WTC11 (cell line): ENCODE measurements at places on chromosomes 16 and 17. TPM values are rescaled to one million over a fixed set of nuclear protein-coding genes. Genes with fewer than 3 reads are reported as not detected.
A peak's percentile ranks its signal among the peaks of the same experiment; 100 is the strongest.

GRAP gene
- total RNA-seq = 0.50 to 0.59 TPM (median 0.55 TPM) in 3 replicates

ACSM3 gene
- total RNA-seq = 5.0 to 6.5 TPM (median 6.5 TPM) in 3 replicates

DNA sequence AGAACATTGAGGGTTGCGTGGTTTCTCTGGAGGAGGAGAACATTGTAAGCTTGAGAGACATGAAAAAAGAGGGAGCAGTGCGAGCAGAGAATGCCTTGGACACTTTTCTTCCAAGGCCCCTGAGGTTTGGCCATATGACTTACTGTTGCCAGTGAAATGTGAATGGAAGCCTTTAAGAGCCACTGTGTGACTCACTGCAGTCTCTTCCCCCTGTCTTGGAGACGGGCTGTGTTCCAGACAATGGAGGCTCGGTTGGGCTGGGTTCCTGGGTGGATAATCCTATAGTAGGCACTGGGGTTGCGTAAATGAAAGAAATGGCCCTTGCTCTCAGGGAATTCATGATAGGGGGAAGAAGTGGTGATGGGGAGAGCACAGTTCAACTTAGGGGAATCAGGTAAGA, 75.5 kb downstream of the SHISA9 start:
- H3K27me3 ChIP-seq = no peaks in the 10 kb centered on the region; the same call in 1 of the 2 replicates
- H3K36me3 ChIP-seq = peaks cover 13% of the 10 kb centered on the region
- DNase-seq = no peak
- H3K27ac ChIP-seq = peak overlapping the region; percentile 19; the same call in 1 of the 2 replicates
- H3K4me1 ChIP-seq = peaks cover 25% of the 10 kb centered on the region
- no peak overlapping the region for H3K4me3 ChIP-seq

DNA sequence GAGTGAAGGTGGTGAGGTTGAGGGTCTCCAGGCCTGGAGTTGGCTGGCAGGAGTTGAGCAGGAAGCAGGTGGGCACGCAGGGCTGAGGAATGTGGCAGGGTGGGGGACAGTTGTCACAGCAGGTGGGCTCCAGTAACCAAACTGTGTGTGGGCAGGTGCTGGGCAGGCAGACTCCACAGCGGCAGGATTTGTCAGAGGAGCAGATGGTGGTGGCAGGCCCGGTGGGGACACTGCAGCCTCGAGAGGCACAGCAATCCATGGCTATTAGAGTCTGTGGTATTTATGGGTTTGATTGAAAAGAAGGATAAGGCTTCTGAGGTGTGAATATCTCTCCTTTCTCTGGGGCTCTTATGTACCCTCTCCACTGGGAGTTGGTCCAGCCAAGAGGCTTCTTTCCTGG, at the start of gene KRTAP3-3:
KRTAP3-3 (minus strand) TSS at position 326 of the 400 bp plus-strand sequence; CDS start at position 259, 67 bp downstream.
- H3K4me3 ChIP-seq = no peak within 1 kb of the TSS
- DNase-seq = no peak
- peaks cover 7% of the 10 kb centered on the region; the same call in 1 of the 2 replicates for H3K4me1 ChIP-seq
- no peaks in the 10 kb centered on the region for H3K27me3 ChIP-seq

- DNase-seq = no peak
- peaks cover 3% of the 10 kb centered on the region; the same call in 1 of the 2 replicates for H3K27me3 ChIP-seq
- H3K4me1 ChIP-seq = peaks cover 13% of the 10 kb centered on the region
- no peaks in the 10 kb centered on the region for H3K36me3 ChIP-seq
- H3K4me3 ChIP-seq = no peak overlapping the region
Observed at GRCh38 chr17:33593991-33594390, 300.9 kb upstream of the ASIC2 start.

DNA sequence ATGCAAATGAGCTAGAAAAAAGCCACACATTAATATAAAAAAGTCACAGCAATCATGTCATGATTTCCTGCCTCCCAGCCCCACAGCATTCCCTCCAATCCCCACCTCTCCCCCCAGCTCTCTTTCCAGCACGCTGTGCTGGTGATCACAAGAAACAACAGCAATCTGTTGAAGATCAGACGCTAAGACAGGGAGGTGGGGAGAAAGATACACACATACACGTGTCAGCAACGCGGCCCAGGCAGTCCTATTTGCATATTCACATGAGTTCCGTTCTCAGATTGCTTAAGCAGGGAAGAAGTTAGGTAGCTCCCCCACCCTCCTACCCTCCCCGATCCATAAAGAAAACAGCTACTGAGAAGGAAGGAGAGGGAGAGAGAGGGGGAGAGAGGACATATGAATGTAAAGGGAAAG, 405.5 kb upstream of the PSMD7 start:
- peak overlapping the region; percentile 51 for H3K27ac ChIP-seq
- peak; percentile 41 for DNase-seq
- peaks cover 9% of the 10 kb centered on the region; the same call in 1 of the 2 replicates for H3K27me3 ChIP-seq
- H3K4me3 ChIP-seq = peak overlapping the region; percentile 72
- H3K36me3 ChIP-seq = no peaks in the 10 kb centered on the region

DNA sequence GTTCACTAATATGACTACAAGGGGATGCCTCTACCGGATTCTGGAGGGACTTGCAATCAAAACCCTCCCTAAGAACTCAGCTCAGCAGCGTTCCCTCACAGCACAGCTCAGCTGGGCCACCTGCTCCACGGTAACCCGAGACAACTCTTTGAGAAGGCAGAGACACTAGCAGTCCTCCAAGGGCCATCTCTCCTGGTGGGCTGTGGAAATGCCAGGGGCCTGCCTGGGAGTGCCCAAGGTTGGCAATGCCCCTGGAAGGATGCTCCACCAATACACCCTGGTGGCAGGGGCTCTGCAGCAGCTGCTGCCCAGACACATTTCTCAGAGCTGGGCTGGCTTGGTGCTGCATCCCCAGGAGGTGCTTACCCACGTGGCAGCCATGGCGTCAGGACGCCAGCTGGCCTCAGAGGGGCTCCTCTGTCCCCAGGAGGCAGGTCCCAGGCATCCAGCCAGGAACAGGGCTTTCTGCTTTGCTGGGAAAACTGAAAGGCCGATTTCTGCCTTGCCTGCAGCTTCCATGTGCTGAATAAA, 16.5 kb downstream of the CDIP1 start:
- H3K4me3 ChIP-seq = no peak overlapping the region
- DNase-seq = peak; percentile 46
- H3K4me1 ChIP-seq = peaks cover 54% of the 10 kb centered on the region
- H3K27me3 ChIP-seq = no peaks in the 10 kb centered on the region
- no peaks in the 10 kb centered on the region for H3K36me3 ChIP-seq

- H3K27me3 ChIP-seq = no peaks in the 10 kb centered on the region
- no peak overlapping the region for H3K4me3 ChIP-seq
- DNase-seq = no peak
- no peak overlapping the region for H3K27ac ChIP-seq
- peaks cover 12% of the 10 kb centered on the region for H3K4me1 ChIP-seq
Observed at GRCh38 chr16:87834668-87835473, 34.4 kb downstream of the SLC7A5 start.

- H3K27me3 ChIP-seq = peaks cover 4% of the 10 kb centered on the region; the same call in 1 of the 2 replicates
- DNase-seq = no peak
- H3K4me1 ChIP-seq = peaks cover 16% of the 10 kb centered on the region
- no peak overlapping the region for H3K27ac ChIP-seq
Observed at GRCh38 chr17:8793649-8794048, 5.5 kb downstream of the MFSD6L start.

DNA sequence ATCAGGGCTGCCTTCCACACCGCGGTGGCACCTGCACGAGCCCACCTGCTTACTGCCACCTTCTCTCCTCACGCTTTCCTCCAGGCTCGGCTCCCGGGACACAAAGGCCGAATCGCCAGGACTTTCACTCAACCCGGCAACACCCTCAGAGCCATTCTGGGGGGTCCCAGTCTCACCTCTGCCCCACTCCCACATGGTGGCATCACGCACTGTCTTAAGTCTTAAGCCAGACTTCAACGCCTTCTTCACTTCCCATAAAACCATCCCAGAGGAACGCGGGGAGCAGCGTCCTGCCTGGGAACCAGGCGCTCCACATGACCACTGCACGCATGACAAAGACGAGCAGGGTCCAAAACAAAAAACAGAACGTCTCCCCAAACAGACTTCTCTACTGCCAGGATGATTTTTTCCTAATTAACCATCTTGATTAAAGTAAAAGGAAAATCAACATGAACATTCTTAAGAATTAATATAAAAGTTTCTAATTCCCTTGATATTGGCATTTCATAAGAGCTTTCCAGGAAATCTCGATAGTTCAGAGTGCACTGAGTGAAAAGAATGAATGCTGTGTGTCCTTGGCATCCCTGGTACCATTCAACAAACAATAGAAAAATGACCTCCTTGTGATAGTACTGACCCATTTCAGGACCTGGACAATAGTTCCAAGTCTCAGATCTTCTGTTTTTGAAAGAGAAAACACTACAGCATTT, 2.6 kb downstream of the CANT1 start:
- H3K4me1 ChIP-seq = peaks cover 22% of the 10 kb centered on the region
- no peaks in the 10 kb centered on the region for H3K36me3 ChIP-seq
- DNase-seq = no peak
- H3K27me3 ChIP-seq = peaks cover 80% of the 10 kb centered on the region

DNA sequence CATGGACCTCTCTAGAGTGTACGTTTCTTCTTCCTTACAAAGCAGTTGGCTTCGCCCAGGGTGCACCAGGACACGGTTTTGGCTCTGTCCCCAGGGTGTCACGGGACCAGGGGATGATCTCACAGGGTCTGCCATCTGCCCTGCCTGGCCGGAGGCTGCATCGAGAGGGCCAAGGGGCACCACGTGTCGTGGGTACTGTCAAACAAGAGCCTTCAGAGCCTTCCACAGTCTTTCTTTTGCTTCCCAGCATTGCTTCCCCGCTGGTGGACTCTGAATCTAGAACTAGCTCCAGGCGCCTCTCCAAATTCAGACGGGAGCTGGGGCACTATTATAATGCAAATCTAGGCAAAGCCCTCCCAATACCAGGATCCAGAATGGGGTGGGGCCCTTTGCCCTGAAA, 47.9 kb downstream of the MAPT start:
- H3K4me3 ChIP-seq = peak overlapping the region; percentile 34
- H3K27ac ChIP-seq = no peak overlapping the region
- DNase-seq = no peak
- peaks cover 42% of the 10 kb centered on the region for H3K4me1 ChIP-seq
- no peaks in the 10 kb centered on the region for H3K36me3 ChIP-seq
